Spleen (tissue), 13 donors: ENCODE measurements at places on chromosomes 1 and 21.

DNA sequence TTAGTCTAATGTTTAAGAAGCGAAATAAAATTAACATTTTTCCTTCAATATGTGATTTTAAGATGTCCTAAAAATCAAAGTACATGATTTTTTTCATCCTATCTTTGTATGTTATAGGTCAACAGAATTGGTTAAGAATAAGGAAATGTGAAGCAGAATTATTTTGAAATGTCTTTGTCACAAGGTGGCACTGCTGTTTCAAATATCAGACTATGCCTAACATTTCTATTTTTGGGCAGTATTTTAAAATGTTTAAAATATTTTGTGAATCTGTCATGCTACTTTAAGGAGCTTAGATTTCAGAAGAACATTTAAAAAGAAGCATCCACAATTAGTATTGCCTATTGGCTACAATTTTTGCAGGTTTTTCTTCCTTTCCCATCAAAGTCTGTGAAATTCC lies 38.7 kb downstream of the AMY1C start:
- no peak for DNase-seq

- no peak for DNase-seq
Measured at GRCh38 chr1:14184454-14184853, 414.0 kb upstream of the KAZN start.

DNA sequence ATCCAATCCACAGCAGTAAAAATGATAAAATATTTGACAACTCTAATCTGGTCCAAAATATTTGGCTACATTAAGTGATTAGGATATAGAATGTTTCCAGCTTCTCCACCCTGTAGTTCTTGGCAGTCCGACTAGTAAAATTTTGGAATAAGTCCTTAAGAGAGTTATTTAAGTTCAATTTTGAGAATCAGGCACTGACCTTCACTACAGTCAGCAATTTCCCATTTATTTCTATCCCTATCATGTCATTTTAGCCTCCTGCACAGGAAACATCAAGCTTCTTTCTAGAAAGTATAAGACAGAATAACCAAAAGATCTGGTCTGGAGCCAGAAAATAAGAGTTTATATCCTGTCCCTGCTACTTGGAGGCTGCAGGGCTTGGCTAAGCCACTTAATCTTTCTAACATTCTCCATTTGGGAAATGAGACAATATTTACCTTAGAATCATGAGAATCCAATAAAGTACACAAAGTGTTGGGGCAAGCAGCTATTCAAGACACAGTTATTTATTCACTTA lies 162.2 kb downstream of the DPYD start:
- no peak for DNase-seq

DNA sequence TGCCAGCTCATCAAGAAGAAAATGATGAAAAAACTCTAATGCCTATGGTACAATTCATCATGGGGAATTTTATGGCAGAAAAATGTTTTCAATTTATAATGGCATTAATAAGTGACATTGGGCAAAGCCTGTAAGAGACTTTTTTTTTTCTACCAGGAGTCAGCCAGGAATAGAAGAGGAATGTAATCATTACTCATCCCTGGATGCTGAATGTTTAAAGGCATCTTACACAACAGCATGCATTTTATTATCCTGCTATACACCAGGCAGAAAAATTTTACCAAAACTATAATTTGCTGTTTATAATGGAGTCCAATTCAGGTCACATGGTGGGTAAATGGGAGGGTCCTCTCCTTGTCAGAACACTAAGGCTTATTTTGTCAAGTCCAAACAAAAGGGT lies 189.9 kb upstream of the BEND5 start:
- DNase-seq, result no peak
